ENCODE measurements at places on chromosomes 5 and 9.

- DNase-seq, result no peak
- no peaks in the 10 kb centered on the region for H3K36me3 ChIP-seq
- H3K27ac ChIP-seq, result no peak overlapping the region
- no peaks in the 10 kb centered on the region for H3K4me1 ChIP-seq
Measured at GRCh38 chr9:135224921-135225541, 137.6 kb downstream of the OLFM1 start.

- DNase-seq, result no peak
- H3K27ac ChIP-seq, result no peak overlapping the region
- no peaks in the 10 kb centered on the region for H3K36me3 ChIP-seq
- H3K4me3 ChIP-seq, result no peak overlapping the region
- no peaks in the 10 kb centered on the region for H3K27me3 ChIP-seq
- H3K4me1 ChIP-seq, result peaks cover 1% of the 10 kb centered on the region
Measured at GRCh38 chr9:6956879-6957278, 199.1 kb downstream of the KDM4C start.

DNA sequence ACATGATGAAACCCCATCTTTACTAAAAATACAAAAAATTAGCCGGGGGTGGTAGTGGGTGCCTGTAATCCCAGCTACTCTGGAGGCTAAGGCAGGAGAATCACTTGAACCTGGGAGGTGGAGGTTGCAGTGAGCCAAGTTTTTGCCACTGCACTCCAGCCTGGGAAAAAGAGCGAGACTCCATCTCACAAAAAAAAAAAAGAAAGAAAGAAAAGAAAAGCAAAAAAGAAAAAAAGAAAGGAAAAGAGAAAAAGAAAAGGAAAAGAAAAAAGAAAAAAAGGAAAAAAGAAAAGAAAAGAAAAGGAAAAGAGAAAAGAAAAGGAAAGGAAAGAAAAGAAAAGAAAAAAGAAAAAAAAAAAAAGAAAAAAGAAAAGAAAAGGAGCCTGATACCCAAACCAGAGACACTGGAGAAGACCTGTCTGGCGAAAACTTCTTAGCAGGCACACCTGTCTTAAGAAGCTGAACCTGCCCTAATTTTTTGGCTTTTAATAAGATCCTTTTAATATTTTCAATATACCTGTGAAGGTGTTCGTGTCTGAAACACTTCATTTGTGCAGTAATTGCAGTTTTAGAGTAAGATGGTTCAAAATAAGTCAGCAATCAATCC, 164.7 kb upstream of the IRX2 start:
- H3K36me3 ChIP-seq, result no peaks in the 10 kb centered on the region
- no peaks in the 10 kb centered on the region for H3K4me1 ChIP-seq
- DNase-seq, result no peak
- H3K4me3 ChIP-seq, result no peak overlapping the region
- H3K27ac ChIP-seq, result no peak overlapping the region

DNA sequence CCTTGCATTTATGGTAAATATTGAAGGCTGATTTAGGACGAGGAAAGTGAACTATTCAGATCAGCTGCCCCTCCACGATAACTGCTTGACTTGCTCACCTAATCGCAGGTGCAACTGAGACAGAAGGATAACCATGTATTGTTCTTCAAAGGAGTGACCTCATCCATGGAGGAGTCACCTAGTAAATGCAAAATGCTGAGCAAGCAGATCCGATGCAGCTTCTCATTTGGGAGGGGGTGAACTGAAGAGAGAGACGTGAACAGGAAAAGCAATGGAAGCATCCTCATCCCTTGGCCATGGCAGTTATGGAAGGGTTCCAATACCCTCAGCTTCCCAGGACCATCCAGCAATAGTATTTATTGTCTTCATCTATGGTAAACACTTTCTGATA, 47.5 kb downstream of the RASGRF2 start:
- no peak overlapping the region for H3K4me3 ChIP-seq
- no peak overlapping the region for H3K27ac ChIP-seq
- no peaks in the 10 kb centered on the region for H3K36me3 ChIP-seq
- peaks cover 5% of the 10 kb centered on the region for H3K27me3 ChIP-seq
- H3K4me1 ChIP-seq, result no peaks in the 10 kb centered on the region

DNA sequence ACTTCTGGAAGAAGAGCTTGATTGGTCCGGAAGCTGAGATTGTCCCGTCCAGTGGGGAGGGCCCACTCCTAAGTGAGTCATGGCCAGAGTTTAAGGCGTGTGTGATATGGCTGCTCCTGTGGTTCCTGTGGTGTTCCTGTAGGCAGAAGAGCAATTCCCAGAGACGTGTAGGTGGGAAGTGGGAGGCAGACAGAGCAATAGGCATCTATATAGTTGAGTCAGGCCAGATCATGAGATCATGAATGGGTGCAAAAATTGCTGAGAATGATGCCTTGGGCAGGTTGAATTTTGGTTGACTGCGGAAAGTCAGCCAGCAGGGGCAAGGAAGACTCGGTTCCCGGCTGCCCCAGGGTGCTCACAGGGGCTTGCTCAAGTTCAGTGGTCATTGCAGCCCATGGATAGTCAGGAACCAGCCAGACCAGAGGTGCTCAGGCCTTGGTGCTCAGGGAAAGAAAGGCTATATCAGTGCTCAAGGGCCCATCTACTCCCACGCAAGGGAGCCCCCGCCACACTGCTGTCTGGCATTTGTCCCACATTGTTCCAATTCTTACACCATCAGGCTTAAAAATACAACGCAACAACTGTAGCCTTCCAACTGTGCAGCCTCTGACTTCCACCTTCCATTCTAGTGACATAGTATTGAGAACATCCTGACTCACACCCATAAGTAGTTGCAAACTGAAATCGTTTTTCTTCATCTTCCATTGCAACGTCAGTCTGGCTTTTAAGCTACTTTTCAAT, 21.0 kb upstream of the GSN start:
- H3K4me1 ChIP-seq, result peaks cover 4% of the 10 kb centered on the region
- peak overlapping the region; percentile 60 for H3K27ac ChIP-seq
- no peaks in the 10 kb centered on the region for H3K27me3 ChIP-seq
- H3K4me3 ChIP-seq, result no peak overlapping the region
- DNase-seq, result peak; percentile 65
